ENCODE measurements at places on chromosomes 16 and 17.

- H3K27me3 ChIP-seq = peaks cover 6% of the 10 kb centered on the region
- peaks cover 8% of the 10 kb centered on the region for H3K4me1 ChIP-seq
- no peak for DNase-seq
Measured at GRCh38 chr17:72031219-72031884, 89.5 kb upstream of the SOX9 start.

- no peak for DNase-seq
- no peak overlapping the region for H3K27ac ChIP-seq
Measured at GRCh38 chr16:81815429-81815766, 36.3 kb downstream of the PLCG2 start.

DNA sequence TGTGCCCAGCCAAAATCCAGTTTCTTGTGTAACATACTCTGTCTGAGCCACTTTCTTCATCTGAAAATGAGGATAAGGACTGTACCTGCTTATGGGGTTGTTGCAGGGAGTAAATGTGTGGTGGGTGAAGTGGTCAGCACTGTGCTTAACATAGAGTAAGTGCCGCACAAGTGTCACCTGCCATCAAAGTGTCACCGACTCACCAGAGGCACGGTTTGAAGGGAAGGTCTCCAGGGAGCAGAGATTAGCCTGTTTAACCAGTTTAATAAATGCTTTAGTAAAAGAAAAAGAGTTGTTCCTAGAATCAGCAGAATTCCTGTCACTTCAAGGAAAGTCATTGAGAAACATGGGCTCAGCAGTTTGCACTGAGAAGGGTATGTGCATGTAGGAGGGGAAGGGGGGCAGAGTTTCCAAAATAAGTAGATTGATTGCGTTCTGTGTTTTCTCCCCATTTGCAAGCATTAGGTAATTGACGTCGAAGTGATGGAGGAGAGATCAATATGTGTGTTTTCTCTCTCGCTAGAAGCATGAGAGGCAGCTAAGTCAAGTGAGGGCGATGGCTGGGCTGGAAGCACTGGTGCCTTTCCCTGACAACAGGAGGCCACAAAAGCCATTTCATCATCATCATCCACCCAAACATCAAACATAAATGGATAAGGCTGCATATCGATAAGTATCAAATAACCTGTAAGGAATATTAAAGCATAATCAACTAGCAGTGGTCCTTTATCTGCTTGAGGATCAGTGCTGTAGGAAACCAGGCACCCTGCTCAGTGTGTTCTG, 19.1 kb downstream of the FAM20A start:
- H3K27ac ChIP-seq = peak overlapping the region; percentile 71
- no peak overlapping the region for H3K4me3 ChIP-seq
- H3K36me3 ChIP-seq = no peaks in the 10 kb centered on the region
- peaks cover 76% of the 10 kb centered on the region for H3K4me1 ChIP-seq

- no peak overlapping the region for H3K4me3 ChIP-seq
- no peaks in the 10 kb centered on the region for H3K36me3 ChIP-seq
- DNase-seq = no peak
- H3K27me3 ChIP-seq = no peaks in the 10 kb centered on the region
- H3K4me1 ChIP-seq = peaks cover 95% of the 10 kb centered on the region
Measured at GRCh38 chr16:81453091-81453728, 8.6 kb downstream of the CMIP start.

- H3K4me3 ChIP-seq = no peak overlapping the region
- H3K4me1 ChIP-seq = no peaks in the 10 kb centered on the region
- H3K36me3 ChIP-seq = no peaks in the 10 kb centered on the region
- no peaks in the 10 kb centered on the region for H3K27me3 ChIP-seq
- DNase-seq = no peak
Measured at GRCh38 chr16:84484579-84485254, 19.7 kb downstream of the MEAK7 start.

DNA sequence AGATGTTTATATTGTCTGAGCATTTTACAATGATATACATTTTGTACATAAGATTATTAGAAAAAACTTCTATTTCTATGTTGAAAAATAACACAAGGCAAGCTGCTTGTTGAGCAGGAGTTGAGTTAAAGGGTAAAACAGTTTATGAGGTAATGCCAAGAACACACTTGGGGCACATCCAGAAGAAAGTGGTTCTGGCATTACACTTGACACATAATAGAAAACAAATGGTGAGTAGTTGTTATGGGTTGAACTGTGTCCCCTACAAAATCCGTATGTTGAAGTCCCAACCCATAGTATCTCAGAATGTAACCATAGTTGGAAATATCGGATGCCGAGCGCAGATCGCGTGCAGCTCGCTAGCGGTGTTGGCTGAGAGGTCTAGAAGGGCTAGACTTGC, 354.3 kb upstream of the GOT2 start:
- no peak for DNase-seq
- no peak overlapping the region for H3K27ac ChIP-seq
- no peaks in the 10 kb centered on the region for H3K4me1 ChIP-seq
- H3K4me3 ChIP-seq = no peak overlapping the region

DNA sequence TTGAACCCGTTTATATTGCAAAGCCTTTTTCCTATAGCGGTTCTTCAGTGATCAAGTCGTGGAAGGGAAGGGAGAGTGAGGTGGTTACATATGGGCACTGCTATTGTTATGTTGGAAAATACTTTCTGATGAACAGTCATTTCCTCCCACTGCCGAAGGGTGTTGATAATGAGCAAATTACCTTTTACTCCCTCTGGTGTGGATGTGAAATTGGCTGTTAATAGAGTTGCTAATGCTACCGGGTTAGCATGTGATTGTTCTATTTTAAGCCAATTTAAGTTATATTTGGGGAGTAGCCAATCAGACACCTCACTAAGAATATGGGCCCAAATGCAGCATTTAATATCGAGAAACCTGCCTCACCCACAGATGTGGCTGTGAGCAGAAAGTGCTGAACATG, 15.6 kb upstream of the PMFBP1 start:
- H3K27ac ChIP-seq = no peak overlapping the region
- H3K27me3 ChIP-seq = no peaks in the 10 kb centered on the region
- H3K36me3 ChIP-seq = no peaks in the 10 kb centered on the region
- no peak overlapping the region for H3K4me3 ChIP-seq
- H3K4me1 ChIP-seq = no peaks in the 10 kb centered on the region
- no peak for DNase-seq

DNA sequence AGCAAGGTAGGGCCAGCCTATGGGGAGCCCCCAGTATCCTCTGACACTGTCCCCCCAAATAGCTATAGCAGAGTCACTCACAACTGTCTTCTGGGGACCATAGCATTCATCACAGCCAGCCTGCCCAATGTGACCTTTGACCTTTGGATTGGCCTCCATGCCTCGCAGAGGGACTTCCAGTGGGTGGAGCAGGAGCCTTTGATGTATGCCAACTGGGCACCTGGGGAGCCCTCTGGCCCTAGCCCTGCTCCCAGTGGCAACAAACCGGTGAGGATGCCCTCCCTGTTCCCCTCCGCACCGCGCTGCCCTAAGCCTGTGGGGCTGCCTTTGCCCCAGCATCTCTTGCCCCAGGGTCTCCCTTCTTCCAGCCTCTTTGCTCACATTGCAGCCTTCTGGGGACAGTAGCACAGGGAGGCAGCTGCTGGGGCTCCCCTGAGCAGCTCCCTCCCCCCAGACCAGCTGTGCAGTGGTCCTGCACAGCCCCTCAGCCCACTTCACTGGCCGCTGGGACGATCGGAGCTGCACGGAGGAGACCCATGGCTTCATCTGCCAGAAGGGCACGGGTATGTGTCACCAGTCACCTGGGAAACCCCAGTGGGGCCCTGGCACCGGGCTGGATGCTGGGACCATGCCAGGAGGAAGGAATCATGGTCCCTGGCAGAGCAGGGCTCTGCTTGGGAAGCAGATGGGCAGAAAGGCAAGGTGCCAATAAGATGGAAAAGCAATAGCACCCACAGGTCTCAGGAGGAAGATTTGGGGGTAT, 61.1 kb downstream of the MRC2 start:
- no peak overlapping the region for H3K27ac ChIP-seq
- DNase-seq = no peak
- H3K27me3 ChIP-seq = no peaks in the 10 kb centered on the region
- no peaks in the 10 kb centered on the region for H3K4me1 ChIP-seq
- no peak overlapping the region for H3K4me3 ChIP-seq

DNA sequence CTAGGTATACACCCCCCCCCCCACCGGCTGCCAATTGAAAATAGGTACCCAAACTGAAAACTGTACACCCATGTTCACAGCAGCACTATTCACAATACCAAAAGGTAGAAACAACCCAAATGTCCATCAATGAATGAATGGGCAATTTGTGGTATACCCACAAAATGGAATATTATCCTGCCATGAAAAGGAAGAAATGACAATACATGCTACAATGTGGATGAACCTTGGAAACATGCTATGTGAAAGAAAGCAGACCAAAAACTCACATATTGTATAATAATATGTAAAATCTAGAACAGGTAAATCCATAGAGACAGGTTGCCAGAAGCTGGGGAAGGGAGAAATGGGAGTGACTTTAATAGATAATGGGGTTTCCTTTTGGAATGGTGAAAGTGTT, 417.5 kb downstream of the UTP18 start:
- no peaks in the 10 kb centered on the region for H3K27me3 ChIP-seq
- no peaks in the 10 kb centered on the region for H3K36me3 ChIP-seq
- H3K27ac ChIP-seq = no peak overlapping the region
- no peak overlapping the region for H3K4me3 ChIP-seq

GRCh38 chr17:83012868-83013778, 66.3 kb upstream of the METRNL start:
- DNase-seq = no peak
- H3K4me1 ChIP-seq = no peaks in the 10 kb centered on the region
- H3K27ac ChIP-seq = no peak overlapping the region
- H3K36me3 ChIP-seq = no peaks in the 10 kb centered on the region

DNA sequence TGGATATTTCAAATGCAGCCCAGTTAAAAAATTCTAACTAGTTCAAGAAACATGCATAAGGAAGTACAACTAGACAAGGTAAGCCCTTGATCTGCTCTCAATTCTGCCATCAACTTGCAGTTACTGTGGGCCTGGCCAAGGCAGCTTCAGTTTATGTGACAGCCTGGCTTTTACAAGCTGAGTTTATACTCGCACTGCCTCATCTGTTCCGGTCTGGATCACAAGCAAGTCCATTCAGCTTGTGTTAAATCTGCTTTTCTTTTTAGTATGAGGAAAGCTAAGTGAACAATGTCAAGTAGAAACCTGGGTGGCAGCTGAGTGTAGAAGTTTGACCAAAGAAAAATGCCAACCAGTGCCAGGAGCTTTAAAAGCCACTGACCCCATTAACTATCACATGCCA, 76.6 kb upstream of the CORO6 start:
- H3K4me3 ChIP-seq = no peak overlapping the region
- DNase-seq = no peak
- H3K36me3 ChIP-seq = no peaks in the 10 kb centered on the region

GRCh38 chr17:56798916-56799315, 34.8 kb downstream of the C17orf67 start:
- no peaks in the 10 kb centered on the region for H3K27me3 ChIP-seq
- H3K36me3 ChIP-seq = no peaks in the 10 kb centered on the region

- no peaks in the 10 kb centered on the region for H3K36me3 ChIP-seq
- no peak for DNase-seq
- H3K27ac ChIP-seq = no peak overlapping the region
- H3K4me3 ChIP-seq = no peak overlapping the region
- no peaks in the 10 kb centered on the region for H3K27me3 ChIP-seq
Measured at GRCh38 chr16:73074382-73074781, 26.5 kb upstream of the ZFHX3 start.

GRCh38 chr16:86794216-86794864, 216.0 kb downstream of the FOXL1 start:
- no peaks in the 10 kb centered on the region for H3K4me1 ChIP-seq
- no peak overlapping the region for H3K27ac ChIP-seq
- H3K36me3 ChIP-seq = no peaks in the 10 kb centered on the region
- no peak overlapping the region for H3K4me3 ChIP-seq

All from liver (tissue), 10 donors.